ENCODE measurements at places on chromosomes 16 and 17.

- no peak for DNase-seq
Measured at GRCh38 chr17:37447641-37448040, 41.0 kb downstream of the TADA2A start.

DNA sequence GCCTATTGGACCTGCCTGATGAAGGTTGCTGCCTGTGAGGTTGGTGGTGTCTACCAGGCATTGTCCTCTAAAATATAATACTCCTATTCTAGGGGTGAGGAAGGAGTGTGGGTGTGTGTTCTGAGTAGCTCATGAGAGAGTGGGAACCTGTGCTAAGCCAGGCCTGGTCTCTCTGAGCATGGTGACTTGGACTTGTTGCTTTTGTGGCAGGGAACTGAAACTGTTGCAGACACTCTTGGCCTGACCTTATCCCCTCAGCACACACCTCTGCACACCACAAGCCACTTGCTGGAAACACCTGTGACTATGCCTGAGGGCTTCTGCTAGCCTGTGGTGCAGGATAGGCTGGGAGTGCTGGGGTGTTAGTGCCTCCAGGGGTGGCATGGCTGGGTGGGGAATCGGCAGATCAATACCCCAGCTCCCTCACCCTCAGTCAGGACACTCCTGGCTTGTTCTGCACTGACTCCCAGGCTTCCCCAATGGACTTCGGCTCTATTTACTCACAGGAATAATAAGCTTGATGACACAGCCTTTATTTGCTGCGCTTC, 29.9 kb downstream of the PLCG2 start:
- no peak for DNase-seq

GRCh38 chr17:37488607-37489196, 989 bp upstream of the DUSP14 start:
- DNase-seq = peak; percentile 87

DNA sequence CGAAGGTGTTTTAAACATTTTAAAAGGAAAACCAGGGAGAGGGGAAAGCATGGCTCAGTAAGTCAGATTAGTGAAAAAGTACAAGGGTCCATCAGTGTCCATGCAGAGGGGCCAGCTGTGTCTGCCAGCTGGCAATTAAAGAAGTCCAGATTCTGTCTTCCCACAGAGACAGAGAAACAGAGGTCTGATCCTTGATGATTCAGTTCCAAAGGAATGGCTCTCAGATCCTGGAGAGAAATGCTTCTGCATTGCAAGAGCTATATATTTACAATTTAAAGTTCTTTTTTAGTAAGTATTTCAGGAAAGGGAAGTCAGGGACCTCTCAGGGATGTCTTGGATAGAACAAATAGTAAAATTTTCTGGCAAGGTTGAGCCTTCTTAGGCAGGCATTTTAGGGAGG, 56.2 kb downstream of the HSD17B2 start:
- no peak for DNase-seq

- DNase-seq = no peak
Measured at GRCh38 chr16:53913920-53914319, 210.0 kb downstream of the FTO start.

GRCh38 chr17:35867574-35867973, 1.1 kb downstream of the HEATR9 start:
- no peak for DNase-seq

GRCh38 chr17:75011401-75012095, 922 bp upstream of the MRPL58 start:
- peak; percentile 65 for DNase-seq

DNA sequence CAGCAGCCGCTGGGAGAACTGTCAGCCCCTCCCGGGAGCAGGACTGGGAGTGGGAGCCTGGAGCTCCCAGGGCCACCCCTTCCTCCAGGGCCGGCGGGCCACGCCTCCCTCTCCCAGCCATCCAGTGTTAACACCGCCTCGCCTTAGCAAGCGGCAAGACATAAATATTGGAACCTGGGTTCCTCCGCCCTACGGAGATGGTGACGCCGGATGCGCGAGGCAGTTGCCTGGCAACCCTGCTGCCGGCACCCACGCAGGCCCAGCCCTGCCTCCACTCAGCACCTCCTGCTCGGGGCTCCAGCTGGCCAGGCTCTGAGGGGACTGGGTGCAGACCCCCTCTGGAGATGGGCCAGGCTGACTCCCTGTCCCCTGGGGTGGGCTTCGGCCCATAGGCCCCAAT, 27.4 kb upstream of the CACNA1H start:
- DNase-seq = peak; percentile 44

DNA sequence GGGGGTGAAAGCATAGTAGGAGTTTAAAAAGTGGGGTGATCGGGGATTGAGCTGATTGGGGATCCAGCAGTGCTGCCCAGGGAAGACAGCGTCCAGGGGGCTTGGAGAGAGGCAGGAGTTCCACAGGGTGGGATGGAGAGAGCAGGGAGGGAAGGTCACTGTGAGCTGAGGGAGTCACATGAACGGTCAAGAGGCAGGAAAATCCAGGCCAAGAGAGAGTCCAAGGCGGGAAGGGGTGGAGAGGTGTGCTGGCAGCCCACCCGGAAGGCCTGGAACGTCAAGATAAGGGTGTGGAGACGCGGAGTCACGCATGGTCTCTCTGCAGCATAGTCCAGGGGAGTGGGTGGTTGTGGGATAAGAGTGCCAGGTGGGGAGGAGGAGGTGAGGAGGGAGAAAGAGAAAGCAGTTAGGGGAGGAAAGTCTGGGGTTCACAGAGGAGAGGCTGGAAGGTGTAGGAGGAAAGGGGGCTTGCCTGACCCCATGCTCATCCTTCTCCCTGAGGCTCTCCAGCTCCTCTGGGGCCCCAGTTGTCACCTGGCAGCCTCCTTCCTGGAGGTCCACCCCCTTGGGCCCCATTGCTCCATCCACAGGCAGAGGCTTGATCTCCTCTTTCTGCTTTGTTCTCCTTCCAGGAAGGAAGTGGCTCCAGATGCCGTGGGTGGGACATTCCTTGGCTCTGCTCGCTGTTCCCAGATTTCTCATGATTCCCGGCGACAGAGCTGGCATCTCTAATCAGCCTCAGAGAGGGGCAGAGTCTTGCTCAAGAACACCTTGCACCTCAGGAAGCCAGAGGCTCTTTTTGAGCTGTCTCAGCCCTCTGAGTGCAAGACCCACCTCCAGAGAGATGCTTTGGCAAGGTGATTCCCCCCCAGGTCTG, 28.7 kb downstream of the CCR7 start:
- DNase-seq = no peak

DNA sequence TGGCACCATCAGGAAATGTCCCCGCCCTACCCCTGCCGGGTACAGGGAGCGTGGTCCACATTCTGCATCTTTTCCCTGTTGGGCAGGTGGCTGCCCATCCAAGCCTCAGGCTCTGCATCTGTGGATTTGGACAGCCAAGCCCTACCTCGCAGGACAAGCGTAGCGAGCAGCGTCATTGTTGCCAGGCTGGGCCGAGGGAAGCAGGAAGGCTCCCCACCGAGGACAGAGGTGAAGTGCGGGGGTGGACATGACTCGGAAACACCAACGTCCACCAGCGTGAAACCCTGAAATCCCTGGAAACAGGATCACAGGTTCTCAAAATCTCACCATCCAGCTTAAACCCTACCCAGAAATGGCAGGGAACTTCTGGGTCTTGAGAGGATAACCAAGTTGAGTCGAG, 73.6 kb downstream of the SOCS1 start:
- DNase-seq = no peak

GRCh38 chr16:695355-696089, 5.3 kb upstream of the WDR24 start:
- DNase-seq = peak; percentile 33

DNA sequence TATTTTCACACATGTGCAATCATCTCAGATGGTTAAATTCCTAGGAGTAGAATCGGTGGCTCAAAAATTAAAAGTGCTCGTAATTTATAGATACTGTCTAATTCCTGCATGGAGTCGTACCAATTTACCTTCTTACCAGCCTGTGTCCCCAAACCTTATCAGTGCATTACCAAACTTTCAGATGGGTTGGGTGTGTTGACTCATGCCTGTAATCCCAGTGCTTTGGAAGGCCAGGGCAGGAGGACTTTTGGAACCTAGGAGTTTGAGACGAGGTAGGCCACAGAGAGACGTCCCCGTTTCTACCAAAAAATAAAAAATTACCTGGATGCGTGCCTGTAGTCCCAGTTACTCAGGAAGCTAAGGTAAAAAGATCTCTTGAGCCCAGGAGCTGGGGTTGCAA, 34.5 kb upstream of the GPRC5B start:
- DNase-seq = no peak

DNA sequence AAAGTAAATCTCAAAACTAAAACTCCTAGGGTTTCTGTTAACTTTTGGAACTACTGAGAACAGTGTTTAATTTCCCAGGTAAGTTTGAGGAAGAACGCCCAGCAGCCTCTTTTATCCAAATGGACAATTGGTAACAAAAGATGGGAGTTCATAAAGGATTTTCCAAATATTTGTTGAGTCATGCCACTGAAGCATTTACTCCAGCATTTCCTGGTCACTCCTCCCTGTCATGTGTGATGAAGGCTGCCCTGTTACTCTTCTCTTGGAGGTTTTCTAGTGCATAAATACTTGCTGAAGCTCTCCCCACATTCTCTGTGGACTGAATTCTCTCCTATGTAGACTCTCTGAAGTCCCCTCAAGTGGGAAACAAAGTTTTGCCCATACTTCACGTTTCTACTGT, 16.5 kb downstream of the ZNF75A start:
- DNase-seq = no peak

DNA sequence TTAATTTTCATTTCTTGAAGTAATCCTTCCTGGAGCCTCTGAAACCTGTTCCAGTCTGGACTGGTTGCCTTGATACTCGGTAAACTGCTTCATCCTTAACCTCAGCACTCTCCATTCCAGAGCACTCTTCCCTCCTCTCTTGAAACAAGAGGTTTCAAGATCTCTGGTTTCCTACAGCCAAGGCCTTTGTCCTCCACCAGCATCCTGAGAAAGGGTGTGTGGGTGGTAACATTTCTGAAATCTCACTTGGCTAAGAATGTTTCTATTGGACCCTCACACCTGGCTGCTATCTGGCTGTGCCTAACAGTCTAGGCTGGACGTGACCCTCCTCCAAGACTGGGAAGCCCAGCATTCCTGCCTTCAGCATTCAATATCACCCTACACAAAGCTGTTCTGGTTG, 99.7 kb downstream of the CYTH1 start:
- no peak for DNase-seq

DNA sequence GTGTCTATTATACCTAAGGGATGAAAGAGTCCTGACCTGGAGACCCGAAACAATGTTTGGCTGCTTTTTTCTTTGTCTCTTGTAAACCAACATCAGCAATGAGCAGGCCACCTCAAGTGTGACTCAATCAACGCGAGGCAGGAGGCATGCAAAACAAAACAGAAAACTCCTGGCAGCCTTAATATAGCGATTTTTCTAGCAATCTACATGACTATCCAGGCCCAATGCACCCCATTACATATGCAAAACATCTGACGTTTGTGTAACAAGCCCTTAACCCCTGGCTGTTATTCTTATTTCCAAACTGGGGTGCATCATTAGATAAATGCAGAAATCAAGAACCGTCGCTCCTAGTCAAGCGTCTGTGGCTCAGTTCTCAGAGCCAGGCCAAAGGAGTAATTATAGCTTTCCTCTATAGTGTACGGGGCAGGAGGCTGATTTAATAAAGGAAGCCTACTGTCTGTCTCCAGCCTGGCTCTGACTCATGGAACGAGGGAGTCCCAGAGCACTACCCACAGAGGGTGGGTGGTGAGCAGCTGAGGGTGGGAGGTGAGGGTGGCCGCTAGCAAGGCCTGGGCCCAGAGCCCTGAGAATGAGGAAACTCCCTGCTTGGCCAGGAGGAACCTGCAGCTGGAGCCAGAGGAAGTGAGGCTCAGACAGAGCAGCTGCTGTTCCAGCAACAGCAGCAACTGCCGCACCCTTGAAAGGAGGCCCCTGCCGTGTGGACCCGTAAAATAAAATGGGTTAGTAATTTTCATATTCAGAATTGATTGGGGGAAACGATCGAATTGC, 43.9 kb downstream of the CHD9 start:
- peak; percentile 64 for DNase-seq

- DNase-seq = no peak
Measured at GRCh38 chr16:4833584-4833983, 13.5 kb downstream of the GLYR1 start.

GRCh38 chr17:51611585-51611984, 351.2 kb downstream of the UTP18 start:
- no peak for DNase-seq

Measured in body of pancreas (tissue), 4 donors.